ENCODE measurements at places on chromosomes 4 and X. TPM values are rescaled to one million over a fixed set of nuclear protein-coding genes. Genes with fewer than 3 reads are reported as not detected.
A peak's percentile ranks its signal among the peaks of the same experiment; 100 is the strongest.

GRCh38 chr4:128161138-128161537 lies 100.0 kb downstream of the LARP1B start:
- DNase-seq: no peak

GRCh38 chr4:91734682-91735081 lies 569.1 kb upstream of the GRID2 start:
- DNase-seq: peak; percentile 29

The CCDC110 gene
- under 0.01 TPM for total RNA-seq

DNA sequence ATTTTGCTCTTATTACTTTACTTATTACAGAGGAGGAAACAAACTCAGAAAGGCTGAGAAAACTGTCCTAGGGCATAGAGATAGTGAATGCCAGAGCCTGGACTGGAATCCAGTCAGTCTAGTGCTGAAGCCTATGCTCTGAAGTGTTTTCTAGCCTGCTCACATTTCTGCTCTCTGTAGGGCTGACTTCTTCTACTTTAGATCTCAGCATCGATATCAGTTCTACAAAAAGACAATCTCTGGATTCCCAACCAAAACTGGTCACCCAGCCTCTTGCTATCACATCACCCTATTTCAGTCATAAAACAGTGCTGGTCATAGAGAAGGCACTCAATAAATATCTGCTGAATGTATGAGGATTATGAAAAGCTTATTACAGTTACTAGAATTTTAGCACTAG lies 87.2 kb downstream of the FAM13A start:
- DNase-seq: no peak

The FAAH2 gene
- 6.3 TPM for total RNA-seq

The TCP11X2 gene
- not detected for total RNA-seq

- DNase-seq: peak; percentile 61
Observed at GRCh38 chr4:124711471-124712371, 811 bp downstream of the ANKRD50 start.

- peak; percentile 77 for DNase-seq
Observed at GRCh38 chr4:76723924-76724323, 174.0 kb downstream of the SOWAHB start.

GRCh38 chrX:120365968-120366367 lies 4.1 kb downstream of the ATP1B4 start:
- no peak for DNase-seq

- no peak for DNase-seq
Observed at GRCh38 chrX:139554991-139555675, 24.6 kb downstream of the F9 start.

DNA sequence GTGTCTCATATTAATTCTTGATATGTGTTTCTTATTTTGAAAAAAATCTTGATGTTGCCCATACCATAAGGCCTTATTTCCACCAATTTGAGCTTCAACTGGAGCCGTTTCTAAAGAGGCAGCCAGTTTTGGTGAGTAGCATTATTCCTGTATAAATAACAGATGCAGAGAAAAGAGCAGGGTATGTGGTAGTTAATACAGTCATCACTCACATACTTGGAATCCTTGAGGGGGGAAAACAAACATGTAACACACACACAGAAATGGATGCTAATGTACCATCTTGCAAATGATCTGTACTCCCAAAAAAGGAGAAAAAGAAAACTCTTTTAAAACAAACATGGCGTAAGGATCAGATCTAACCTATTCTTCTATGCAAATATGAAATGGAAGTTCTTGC lies 389.7 kb downstream of the GPM6A start:
- DNase-seq: no peak

DNA sequence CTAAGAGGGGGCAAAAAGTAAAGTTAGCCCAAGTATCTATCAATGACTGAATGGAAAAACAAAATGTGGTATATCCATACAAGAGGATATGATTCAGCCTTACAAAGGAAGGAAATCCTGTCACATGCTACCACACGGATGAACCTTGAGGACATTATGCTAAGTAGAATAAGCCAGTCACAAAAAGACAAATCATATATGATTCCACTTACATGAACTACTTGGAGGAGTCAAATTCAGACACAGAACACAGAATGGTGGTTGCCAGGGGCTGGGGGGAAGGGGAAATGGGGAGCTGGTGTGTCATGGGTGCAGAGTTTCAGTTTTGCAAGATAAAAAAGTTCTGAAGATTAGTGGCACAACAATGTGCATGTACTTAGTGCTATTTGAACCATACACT lies 101.8 kb downstream of the SH3KBP1 start:
- DNase-seq: no peak

- DNase-seq: no peak
Observed at GRCh38 chr4:71266090-71266794, 72.6 kb upstream of the SLC4A4 start.

GRCh38 chr4:131644619-131645018 lies 1504.5 kb upstream of the PCDH10 start:
- DNase-seq: peak; percentile 69

- no peak for DNase-seq
Observed at GRCh38 chr4:158588285-158588684, 66.6 kb downstream of the RXFP1 start.

- DNase-seq: peak; percentile 66
Observed at GRCh38 chr4:102438396-102439235, 62.5 kb upstream of the NFKB1 start.

GRCh38 chr4:32196950-32197688 lies 1477.0 kb downstream of the PCDH7 start:
- DNase-seq: no peak

The FAM47E gene
- total RNA-seq: 0.26 TPM

- DNase-seq: peak; percentile 88
Observed at GRCh38 chrX:65706041-65706828, 38.8 kb downstream of the MSN start.

- no peak for DNase-seq
Observed at GRCh38 chrX:82208975-82209374, 1007.1 kb downstream of the SH3BGRL start.

- no peak for DNase-seq
Observed at GRCh38 chr4:183352546-183352945, 30.3 kb upstream of the CLDN24 start.

GRCh38 chrX:54181202-54181953 lies 1.7 kb downstream of the FAM120C start:
- peak; percentile 41 for DNase-seq

- DNase-seq: peak; percentile 25
Observed at GRCh38 chrX:95346856-95347255, 1337.8 kb upstream of the DIAPH2 start.

The PPBP gene
- total RNA-seq: 0.13 TPM

DNA sequence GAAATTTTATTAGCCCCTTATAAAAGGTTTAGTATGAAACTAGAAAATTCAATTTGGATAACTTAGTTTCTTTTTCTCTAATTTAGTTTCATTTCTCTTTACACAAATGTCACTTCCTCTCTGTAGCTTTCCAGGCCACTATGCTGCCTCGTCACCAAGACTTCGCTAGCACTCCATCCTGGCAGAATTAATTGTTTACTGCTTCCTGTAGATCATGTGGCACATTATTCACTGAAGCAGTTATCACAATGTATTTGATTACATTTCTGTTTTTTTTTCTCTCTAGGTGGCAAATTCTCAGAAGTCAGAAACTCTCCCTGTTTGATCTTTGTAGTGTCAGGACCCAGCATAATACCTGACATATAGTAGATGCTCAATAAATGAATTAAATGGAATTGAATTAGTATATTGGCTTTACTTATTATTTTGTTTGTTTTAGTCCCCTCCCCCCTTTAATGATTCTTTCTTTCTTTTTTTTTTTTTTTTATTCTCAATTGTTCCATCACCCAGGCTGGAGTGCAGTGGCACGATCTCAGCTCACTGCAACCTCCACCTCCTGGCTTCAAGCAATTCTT lies 9.3 kb upstream of the SAT1 start:
- DNase-seq: no peak

The CLOCK gene
- 29.7 TPM for total RNA-seq

The SYTL4 gene
- total RNA-seq: 0.77 TPM

DNA sequence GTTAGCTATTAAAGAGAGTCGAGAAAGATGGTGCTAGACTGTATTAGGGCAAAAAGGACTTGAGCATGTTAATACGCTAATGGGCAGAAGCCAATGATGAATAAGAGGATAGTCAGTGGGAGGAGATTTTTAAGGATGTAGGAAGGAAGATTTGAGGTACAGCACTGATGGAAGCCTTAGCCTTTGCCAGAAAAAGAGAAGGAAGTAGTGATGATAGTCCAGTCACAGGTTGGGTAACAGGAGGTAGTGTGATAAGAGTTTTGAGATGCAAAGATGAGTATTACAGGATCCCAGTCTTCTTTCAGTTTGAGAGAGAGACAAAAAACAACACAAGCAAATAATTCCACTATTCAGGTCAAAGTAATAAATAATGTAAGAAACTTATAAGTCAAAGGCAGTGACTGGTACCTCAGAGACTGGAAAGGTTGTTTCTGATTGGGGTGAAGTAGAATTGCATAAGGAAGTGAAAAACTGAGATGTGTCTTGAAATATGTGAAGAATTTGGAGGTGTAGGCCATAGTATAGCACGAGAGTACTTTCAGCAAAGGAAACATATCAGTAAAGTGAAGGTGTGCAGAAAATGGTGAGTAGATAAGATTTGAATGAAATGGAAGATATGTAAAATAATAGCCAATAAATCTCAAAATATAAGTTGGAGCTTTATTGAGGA lies 22.1 kb upstream of the NDNF start:
- no peak for DNase-seq

The ADGRA3 gene
- total RNA-seq: 24.2 TPM

The TRPC5OS gene
- not detected for total RNA-seq

The CXCL5 gene
- total RNA-seq: 0.51 TPM

- DNase-seq: peak; percentile 66
Observed at GRCh38 chrX:25158635-25159034, 142.9 kb upstream of the ARX start.

GRCh38 chr4:168514249-168514852 lies 17.5 kb downstream of the PALLD start:
- DNase-seq: peak; percentile 51

The CXCL8 gene
- 2.9 TPM for total RNA-seq

- DNase-seq: no peak
Observed at GRCh38 chrX:153416781-153417450, 5.6 kb downstream of the ZFP92 start.

The CLDN34 gene
- total RNA-seq: not detected

- no peak for DNase-seq
Observed at GRCh38 chrX:123223859-123224258, 39.8 kb downstream of the GRIA3 start.
